ENCODE measurements at places on chromosomes 6 and 20.

- no peak for DNase-seq
Observed at GRCh38 chr6:78850621-78851020, 16.7 kb upstream of the IRAK1BP1 start.

DNA sequence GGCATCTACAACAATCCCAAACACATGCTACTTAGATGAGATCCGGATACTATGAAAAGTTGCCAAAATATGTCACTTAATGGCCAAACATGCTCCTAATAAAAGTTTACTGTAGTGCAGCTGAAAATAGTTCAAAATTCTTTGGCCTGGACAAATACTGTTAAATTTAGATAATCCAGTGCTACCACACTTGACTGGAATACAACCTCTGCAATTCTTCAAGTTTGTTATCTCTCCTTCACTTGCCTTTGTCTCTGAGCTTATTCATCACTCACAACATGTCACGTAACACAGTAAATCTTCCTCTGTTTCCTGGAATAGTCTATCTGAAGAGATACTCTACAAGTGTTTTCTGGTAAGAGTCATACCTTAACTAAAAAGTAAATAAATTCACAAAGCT is 10.5 kb upstream of the PLN start:
- no peak for DNase-seq

DNA sequence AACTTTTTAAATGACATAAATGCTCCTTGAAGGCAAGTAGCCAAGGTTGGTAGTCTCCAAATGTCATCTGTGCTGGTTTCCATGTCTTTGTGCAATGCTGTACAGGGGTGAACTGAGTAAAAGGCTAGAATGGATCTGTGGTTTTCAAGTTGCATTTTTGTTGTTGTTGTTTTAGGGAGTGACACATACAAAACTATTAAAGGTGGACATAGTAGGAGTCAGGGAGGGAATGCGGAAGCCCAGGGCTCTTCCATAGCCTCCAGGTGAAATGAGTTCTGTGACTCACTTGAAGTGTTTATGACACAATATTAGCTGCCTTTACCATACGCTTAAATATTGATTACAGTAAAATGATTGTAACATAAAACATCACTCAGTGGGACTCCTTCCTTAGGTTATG is 22.5 kb upstream of the QKI start:
- no peak for DNase-seq

DNA sequence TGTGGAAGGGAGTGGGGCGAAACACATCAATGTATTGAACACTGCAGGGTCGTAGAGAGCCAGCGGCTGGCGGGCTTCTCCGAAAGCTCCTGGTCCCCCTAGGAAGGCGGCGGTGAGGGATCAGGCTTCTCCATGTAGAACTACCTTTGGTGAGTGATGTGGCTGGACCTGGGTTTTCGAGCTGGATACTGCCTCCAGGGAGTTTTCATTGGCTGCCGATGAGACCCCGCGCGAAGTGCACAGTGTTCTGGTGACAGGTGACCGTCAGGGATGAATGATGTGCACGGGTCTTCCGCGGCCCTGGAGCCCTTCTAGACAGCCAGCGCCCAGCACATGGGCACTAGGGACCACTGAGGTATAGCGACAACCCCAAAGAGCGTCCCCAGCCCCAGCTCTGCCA is 16.4 kb downstream of the ABT1 start:
- DNase-seq: no peak

- DNase-seq: no peak
Observed at GRCh38 chr6:126919947-126920346, 198.5 kb upstream of the RSPO3 start.

DNA sequence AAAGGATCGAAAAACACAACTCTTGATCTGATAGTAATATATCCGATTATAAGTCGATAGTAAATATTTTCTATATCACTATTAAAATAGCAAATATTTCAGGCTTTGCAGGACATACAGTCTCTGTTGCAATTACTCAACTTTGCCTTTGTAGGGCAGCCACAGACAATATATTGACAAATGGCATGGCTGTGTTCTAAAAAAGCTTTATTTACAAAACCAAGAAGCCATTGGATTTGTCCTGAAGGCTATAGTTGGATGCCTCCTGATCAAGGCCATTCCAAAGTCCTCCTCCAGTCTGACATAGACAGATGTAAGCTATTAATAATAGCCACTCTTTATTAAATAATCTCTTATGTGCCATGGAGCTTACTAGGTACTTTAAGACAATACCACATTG is 5.9 kb downstream of the OCSTAMP start:
- DNase-seq: no peak

- DNase-seq: no peak
Observed at GRCh38 chr20:61980647-61981583, 84.8 kb downstream of the TAF4 start.

- no peak for DNase-seq
Observed at GRCh38 chr6:3721810-3722621, 29.5 kb downstream of the PXDC1 start.

DNA sequence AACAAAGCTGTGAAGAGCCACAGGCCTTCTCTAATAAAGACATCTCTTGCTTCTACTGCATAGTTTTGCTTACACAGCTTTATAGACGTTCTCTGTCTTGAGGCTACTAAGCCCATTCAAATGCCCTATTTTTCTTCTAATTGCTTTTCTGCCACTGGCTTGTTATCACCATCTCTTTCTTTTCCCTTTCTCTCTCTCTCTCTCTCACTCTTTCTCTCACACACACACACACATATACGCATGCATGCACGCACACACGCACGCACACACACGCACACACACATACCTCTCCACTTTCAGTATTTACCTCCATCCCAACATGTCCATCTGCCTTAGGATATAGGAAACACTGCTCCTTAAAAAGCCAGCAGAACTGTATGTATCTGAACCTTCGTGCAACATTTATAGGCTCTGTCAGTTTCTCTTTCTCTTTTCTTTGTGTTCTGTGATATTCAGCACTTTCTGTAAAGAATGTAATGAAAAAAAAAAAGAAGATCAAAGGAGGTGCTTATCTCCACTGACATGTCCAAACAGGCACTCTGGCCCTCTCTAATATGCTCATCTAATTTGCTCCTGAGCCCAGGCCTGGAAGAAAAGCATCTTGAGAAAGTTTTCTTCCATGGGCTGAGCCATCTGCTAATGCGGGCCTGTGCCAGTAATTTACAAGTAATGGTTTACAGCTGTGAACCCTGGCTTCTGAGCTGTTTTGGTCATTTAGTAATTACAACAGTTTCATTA is 1046.7 kb upstream of the MAP3K7 start:
- DNase-seq: no peak

DNA sequence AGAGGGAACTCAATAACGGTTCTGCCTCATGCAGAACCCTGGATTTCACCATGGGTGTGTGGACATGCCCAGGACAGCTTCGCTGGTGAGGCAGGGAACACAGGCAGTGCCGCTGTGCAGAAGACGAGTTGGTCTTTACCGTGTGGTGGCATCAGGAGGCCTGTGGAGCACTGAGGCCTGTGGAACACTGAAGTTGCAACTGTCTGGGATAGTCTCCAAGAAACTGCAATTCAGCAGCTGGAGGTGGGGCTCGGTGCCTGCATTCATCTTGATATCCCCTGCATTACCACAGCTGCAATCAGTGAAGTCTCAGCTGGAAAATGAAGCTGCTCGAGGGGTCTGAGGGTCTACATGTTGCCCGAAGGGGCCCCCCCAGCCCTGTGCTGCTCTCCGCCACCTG is 202.4 kb upstream of the CDH4 start:
- DNase-seq: no peak

GRCh38 chr6:138101946-138102731 is 5.1 kb downstream of the PERP start:
- no peak for DNase-seq

DNA sequence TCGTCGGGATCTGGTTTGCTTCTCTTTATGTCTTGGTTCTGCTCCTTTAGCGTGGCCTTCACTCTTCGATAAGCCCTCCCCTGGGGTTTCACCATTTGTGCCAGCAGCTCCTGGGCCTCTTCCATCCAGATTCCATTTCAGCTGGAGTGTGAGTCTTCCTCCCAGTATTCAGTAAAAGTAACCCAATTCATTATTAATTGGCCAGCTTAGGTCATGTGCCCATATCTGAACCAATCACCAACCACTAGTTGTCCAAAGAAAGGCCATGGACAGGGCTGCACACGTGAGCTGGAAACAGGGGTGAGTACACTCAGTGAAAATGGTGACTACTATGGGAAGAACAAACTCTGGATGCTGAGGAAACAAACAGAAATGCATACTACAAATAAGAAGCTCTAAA is 2.8 kb upstream of the DOK5 start:
- DNase-seq: no peak

DNA sequence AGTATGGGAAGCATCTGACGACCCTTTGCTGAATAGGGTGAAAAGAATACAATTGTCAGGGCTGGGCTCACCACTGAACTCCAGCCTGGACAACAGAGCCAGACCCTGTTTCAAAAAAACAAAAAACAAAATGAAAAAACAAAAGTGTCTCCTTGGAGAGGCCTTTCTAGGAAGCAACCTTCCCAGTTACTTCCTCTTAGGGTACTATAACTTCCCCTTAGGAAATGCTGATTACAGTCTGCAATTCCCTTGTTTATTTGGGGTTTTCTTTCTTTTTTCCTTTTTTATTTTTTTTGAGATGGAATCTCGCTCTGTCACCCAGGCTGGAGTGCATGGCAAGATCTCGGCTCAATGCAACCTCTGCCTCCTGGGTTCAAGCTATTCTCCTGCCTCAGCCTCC is 20.5 kb upstream of the TTPAL start:
- no peak for DNase-seq

DNA sequence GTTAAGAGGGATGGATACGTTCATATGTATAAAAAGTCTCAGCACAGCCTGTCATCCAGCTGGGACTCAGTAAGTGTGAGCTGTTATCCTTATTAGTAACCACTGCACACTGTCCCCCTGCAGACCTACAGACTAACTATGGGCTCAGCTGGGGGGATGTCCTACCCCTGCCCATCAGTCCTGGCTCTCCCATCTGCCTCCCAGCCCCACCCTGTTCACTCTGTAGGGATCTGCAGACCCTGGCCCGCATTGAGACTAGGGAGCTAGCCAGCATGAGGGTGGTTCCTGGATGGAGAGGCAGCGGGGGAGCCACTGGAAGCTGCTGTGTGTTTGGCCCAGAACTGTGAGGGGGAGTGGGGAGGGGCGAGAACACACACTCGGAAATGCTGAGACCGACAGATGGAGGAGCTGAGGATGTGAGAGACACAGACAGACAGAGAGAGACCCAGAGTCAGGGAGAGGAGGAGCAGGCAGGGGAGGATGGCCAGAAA is 17.1 kb downstream of the XKR7 start:
- no peak for DNase-seq

- DNase-seq: no peak
Observed at GRCh38 chr6:4585682-4586468, 190.3 kb upstream of the CDYL start.

- no peak for DNase-seq
Observed at GRCh38 chr6:81480139-81480538, 272.3 kb downstream of the TENT5A start.

GRCh38 chr6:29537714-29538403 is 21.7 kb downstream of the UBD start:
- DNase-seq: no peak

- no peak for DNase-seq
Observed at GRCh38 chr6:34319471-34319885, 70.7 kb upstream of the SMIM29 start.

GRCh38 chr20:35434085-35435005 is 3.7 kb downstream of the GDF5 start:
- no peak for DNase-seq

DNA sequence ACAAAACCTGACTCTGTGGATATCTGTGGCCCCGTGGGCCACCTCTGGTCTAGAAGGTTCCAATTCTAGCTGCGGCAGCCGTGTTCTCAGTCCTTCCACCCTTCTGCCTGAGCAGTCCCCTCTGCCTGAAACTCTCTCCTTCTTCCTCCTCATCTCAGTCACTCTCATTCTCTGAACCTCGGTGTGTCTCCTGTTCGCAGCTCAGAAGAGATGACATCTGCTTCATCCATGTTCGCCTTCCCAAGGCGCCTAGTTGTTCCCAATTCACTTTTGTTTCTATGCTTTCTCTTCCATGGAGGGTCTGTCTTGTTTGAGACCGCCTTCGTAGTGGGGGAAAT is 95.5 kb downstream of the CEBPB start:
- no peak for DNase-seq

DNA sequence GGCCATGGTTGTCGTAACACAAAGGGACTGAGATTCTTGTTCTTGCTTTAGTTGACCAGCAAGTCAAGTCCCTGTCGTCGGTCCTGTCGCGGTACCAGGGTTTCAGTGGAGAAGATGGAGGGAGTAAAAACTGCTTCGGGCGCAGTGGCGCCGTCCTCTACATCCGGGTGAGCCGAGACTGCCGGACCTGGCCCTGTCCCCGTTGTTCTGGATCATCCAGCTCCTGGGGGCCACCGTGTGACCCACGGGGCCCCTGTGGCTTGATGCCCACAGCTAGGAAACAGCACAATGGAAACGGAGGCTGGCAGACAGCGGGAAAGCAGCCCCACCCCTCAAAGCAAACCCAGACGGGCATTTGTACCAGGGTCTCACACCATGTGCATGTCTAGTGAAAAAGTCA is 15.0 kb downstream of the MTG2 start:
- DNase-seq: no peak

- no peak for DNase-seq
Observed at GRCh38 chr6:108947114-108947854, 99.1 kb downstream of the ARMC2 start.

- no peak for DNase-seq
Observed at GRCh38 chr6:32332433-32332832, 39.3 kb downstream of the TSBP1 start.

DNA sequence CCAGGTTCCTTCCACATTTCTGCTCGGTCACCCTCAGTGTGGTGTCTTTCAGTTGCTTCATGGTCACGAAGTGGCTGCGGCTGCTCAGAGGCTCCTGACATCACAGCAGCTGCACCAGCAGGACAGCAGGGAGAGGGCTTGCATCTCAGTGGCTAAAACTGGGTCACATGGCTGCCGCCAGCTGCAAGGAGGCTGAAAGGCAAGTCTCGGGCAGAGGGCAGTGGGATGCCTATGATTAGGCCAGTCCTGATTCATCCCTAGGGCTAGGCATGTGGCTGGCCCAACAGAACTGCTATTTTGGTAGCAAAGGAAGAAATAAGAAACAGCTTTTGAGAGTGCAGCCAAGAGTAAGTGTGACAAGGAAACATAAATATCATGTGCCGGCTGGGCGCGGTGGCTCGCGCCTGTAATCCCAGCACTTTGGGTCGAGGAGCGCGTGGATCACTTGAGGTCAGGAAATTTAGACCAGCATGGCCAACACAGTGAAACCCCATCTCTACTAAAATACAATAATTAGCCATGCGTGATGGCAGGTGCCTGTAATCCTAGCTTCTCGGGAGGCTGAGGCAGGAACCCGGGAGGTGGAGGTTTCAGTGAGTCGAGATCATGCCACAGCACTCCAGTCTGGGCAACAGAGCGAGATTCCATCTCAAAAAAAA is 46.6 kb downstream of the RBM38 start:
- DNase-seq: no peak

DNA sequence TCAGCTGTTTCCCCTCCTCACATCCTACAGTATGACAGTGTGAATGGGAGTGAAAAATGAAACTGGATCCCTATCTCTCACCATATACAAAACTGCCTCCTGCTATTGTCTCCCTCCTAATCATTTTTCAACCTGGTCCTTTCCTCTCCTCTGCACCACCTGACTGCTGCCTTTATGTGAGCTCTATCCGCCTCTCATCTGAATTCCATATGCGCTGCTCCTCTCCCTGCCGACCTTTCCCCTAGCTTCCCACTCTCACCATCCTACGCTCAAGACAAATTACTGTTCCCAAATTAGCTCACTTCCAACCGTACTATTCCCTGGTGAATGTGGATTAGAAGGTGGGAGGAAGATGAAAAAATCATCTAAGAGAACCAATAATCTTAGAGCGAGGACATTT is 148.4 kb upstream of the FBXL4 start:
- DNase-seq: no peak

All from activated CD4-positive, alpha-beta T cell treated with anti-CD3 and anti-CD28 coated beads, Interleukin-2, amount 50 U/mL, for 24 hours (primary cell).